IMR-90 (cell line): ENCODE measurements at places on chromosomes 1 and 21. TPM values are rescaled to one million over a fixed set of nuclear protein-coding genes. Genes with fewer than 3 reads are reported as not detected.

The KCNK2 gene
- total RNA-seq, result 86.9 TPM in 2 replicates

The ATP1A4 gene
- not detected in 2 replicates for total RNA-seq

The LGR6 gene
- not detected in 2 replicates for total RNA-seq

The KCNJ15 gene
- under 0.01 TPM in 2 replicates for total RNA-seq

The LRRC52 gene
- not detected in 2 replicates for total RNA-seq

DNA sequence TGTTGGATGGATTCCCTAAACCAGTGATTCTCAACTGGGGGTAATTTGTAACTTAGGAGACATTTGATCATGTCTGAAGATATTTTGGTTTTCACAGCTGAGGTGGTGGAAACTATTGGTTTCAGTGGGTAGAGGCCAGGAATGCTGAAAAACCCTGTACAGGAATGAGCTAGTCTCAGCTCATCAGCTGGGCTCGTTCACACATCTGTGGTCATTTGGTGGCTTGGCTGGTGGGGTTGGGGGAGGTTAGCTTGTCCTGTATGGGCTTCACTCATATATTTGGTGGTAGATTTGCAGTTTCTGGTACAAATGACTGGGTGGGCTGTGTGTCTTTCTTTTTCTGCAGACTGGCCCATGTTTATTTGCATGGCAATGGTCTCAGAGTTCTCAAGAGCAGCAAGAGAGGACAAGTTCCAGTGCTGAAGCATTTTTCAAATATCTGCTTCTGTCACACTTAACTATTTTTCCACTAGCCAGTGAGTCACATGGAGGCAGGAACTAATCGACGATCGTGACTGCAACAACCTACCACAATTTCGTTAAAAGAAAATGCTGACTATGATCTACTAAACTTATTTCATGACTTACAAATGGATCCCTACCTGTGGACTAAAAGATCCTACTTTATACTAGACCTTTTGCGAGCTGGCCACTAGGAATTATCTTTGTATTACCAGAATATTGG lies 321.7 kb upstream of the PLXNA2 start:
- no peak overlapping the region for H3K27ac ChIP-seq
- H3K36me3 ChIP-seq, result no peaks in the 10 kb centered on the region
- no peak overlapping the region for H3K4me3 ChIP-seq
- DNase-seq, result no peak
